ENCODE measurements at places on chromosomes 1 and 21.

DNA sequence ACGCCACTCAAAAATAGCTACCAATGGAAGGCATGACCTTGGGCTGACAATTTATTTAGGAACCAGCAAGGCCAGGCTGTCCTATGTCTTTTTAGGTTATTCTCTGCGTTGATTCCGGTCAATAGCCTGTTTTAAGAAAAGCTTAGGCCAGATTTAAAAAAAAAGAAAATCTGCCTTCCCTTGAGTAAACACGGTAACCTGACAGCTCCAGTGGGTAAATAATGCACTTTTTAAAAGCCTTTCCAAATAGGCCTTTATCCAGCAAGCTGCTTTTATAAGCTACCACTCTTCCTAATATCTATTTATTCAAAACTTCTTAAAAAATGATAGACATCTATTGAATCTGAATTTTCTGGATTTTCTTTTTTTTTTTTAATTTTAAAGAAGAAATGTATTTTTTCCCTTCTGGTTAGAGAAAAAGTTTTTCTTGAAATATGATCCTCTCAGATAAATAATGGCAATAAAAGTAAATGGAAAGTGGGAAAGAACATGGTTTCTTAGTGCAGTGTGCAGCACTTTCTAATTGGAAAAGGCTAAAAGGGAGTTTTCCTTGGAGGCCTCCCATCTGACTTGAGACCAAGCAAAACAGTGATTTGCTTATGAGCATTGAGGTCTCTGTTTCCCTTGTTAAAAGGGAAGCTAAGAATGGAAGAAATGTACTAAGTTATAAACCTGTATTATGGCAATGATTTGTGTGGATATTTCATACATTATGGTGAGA lies 281.0 kb upstream of the RUNX1 start:
- DNase-seq, result no peak

DNA sequence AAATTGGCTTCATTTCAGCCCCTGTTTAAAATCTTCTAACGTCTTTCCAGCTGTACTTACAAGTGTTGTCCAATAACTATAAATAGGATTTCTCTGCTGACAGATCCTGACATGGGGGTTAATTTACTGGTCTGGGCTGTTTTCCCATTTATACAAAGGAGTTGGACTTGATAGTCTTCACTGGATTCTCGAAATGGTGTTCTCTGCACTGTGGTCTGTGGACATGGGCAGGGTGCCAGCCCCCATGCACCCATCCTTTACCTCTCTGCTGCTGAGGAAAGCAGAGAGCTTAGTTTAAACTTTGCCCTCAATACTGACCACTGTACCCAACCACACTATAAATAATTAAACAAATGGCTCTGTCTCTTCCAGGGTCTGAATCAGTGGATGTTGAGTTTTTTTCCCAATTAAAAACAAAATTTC lies 5.2 kb downstream of the DIO1 start:
- no peak for DNase-seq

- DNase-seq, result no peak
These were observed 63.9 kb downstream of the USP25 start for GRCh38 chr21:15793550-15794235.

DNA sequence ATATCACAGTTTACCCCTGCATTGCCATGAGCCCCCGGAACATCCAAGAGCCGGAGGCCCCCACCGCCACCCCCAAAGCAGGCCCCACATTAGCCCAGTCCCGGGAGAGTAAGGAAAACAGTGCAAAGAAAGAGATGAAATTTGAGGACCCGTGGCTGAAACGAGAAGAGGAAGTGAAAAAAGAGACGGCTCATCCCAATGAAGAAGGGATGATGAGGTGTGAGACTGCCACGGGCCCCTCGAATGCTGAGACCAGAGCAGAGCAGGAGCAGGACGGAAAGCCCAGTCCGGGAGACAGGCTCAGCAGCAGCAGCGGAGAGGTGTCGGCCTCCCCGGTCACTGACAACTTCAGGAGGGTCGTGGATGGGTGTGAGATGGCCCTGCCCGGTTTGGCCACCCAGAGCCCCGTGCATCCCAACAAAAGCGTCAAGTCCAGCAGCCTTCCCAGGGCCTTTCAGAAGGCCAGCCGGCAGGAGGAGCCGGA lies 532.4 kb downstream of the KIF26B start:
- DNase-seq, result no peak

GRCh38 chr1:229599218-229599954 lies 26.5 kb downstream of the TAF5L start:
- no peak for DNase-seq

DNA sequence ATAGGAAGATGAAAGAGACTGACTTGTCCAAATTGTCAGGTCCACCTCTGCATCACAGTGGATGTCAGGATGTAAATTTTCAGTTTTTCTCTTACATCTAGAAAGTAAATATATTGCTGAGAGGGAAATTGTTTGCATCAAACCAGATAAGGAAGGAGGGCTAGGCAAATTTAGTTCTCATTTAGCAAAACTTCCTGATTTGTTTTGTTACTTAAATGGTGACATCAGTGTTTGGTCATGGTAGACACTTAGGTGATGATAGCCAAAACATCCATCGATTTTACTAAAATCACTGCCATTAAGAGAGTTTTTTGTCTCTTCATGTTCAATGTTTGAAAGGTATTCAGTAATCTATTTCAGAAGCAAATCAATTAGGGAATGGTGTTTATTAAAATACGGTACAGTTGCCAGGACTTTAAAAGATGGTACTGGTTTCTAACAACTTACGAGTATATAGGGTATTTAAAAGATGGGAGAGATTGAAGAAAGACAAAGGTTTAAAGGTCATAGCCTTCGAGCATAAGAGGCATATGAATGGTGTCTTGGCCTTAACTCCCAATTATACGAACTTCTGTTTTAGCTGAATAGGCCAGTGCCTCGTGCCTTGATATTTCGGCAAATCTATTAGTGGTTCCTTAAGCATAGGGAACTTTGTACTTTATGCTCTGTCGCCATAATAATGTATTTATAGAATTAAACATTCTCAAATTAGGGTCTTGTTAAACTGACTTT lies 3.0 kb downstream of the IER5 start:
- DNase-seq, result no peak

GRCh38 chr1:216793303-216793702 lies 70.1 kb upstream of the ESRRG start:
- no peak for DNase-seq

DNA sequence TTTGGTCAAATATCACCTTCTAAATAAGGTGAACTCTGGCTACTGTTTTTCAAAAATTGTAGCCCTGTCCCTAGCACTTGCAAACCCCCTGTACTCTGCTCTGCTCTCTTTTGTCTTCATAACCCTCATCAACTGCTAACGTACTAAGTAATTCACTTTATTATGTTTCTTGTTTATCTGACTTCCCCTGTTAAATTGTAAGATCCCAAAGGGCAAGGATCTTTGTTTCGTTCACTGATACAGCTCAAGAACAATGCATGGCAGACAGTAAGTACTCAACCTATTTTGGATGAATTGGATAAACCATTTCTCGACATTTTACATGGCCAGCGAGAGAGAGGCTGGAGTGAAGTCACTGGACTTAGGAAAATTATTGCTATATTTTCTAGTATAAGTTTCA lies 46.9 kb downstream of the ATP5PF start:
- DNase-seq, result no peak

GRCh38 chr1:57003398-57004139 lies 37.8 kb upstream of the C8B start:
- DNase-seq, result no peak

- no peak for DNase-seq
These were observed 257.5 kb downstream of the KIF26B start for GRCh38 chr1:245412306-245412705.

- no peak for DNase-seq
These were observed 4.5 kb downstream of the ADPRS start for GRCh38 chr1:36093226-36093625.

- DNase-seq, result no peak
These were observed 27.8 kb upstream of the CTTNBP2NL start for GRCh38 chr1:112368198-112368597.

GRCh38 chr1:155255243-155256007 lies at the start of gene ENTREP3:
Gene ENTREP3 (minus strand): TSS chr1:155255483. CDS start chr1:155254877, 606 bp downstream.
- DNase-seq, result no peak

DNA sequence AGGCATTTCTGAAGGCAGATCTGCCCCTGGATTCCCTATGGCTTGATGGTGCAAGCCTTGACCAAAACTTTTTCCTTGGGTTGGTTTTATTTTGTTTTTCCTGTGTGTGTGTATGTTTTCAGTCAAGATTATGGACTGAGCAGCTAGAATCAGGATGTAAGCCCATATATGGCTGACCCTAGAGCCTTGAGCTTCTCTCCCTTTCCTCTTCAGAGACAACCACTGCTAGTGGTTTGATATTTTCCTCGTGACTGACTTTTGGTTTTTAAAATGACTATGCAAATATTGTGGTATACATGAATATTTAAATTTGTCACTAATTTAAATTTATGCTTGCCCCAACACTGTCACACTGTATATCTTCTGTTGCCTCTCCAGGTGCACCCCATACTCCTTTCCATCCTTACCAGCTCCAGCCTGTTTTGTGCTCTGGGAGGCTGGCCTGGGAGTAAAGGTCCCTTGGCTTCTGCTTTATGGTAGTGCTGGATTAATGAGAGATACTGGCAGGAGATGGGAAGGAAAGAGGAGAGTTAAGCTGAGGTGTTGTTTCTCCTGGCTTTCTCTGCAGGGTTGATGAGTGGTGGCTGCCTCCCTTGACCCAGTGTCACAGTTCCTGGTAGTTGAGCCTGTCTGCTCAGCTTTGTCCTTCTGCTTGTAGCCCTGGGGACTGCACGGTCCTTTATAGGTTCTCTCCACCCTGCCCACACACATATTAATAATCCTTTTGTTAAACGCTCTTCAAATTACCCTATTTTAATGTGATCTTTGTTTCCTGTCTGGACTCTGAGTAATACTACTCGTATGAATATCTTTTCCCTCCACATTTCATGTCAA lies 44.4 kb downstream of the RWDD3 start:
- no peak for DNase-seq

- DNase-seq, result no peak
These were observed 19.5 kb downstream of the DIO1 start for GRCh38 chr1:53913352-53914033.

DNA sequence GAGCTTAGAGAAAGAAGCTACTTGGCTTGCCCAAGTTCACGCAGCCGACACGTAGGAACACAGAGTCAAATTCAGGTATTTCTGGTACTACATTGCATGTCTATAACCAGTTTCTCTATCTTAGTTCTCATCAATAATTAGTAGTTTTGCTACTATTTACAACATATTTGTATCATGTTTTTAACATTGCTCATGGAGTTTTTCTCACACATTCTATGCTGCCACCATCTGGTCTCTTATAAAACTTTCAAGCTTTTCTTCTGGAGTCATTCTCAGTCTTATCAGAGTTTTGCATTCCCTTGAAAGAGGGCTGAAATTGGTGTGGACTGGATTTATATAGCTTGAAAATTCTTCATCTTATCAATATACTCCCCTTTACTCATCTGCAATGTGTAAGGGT lies 118.8 kb upstream of the PALMD start:
- DNase-seq, result no peak

- DNase-seq, result peak; percentile 23
These were observed 89.0 kb upstream of the SERTAD4 start for GRCh38 chr1:210143465-210144062.

DNA sequence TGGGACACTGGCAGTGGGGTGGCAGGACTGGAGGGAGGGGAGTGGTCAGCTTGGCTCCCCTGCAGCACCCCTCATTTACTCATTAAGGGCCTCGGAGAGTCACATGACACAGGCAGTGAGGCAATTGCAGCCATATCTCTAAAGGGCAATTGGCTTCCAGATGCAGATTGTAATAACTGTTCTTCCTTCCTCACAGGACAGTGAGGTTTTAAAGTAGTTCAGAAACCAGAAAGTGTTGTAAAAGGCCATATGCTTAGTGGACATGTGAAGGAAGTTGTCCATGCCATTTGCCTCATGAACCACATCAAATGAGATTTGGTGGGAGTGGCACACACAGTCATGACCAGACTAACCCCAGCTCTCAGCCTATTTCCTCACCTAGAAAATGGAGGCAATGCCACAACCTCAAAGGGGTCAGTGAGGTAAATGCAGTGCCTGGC lies 11.1 kb downstream of the MTX1 start:
- no peak for DNase-seq

DNA sequence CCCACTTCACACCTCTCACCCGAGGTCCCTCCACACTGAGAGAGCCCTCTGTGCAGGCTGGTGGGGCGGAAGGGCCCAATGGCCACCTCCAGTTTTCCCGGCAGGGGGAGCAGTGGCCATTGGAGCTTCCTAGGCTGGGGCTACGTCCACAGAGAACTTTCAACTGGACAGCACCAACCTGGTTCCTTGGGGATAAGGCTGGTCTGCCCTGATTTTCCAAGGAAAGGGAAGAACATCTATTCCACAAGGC lies 20.3 kb upstream of the LAPTM5 start:
- DNase-seq, result no peak

GRCh38 chr1:26239936-26240335 lies 5.9 kb downstream of the CEP85 start:
- no peak for DNase-seq

DNA sequence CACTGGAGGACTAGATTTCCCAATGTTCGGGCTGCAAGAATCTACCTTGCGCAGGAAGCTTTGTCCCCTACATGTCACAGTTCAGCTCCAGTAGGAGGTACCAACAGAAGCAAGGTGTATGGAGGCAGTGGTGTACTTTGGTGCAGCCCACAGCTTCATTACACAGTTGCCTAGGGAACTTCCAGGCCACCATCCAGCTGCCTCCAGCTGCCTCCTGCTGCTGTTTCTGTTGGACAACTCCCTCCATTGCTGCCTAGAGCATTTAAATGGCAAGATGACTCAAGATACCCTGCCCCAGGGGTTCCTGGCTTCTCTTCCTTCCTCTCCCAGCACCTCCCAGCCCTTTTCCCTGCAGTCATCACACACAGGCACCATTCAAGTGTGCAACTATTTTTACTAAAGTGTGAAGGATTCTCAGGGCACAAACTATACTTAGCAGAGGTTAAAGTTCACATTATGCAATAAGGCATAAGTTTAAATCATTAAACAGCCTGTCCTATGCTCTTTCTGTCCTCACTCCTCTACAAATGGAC lies 39.0 kb upstream of the ATP1A1 start:
- DNase-seq, result no peak

- DNase-seq, result no peak
These were observed 85.7 kb downstream of the BRINP2 start for GRCh38 chr1:177256153-177257075.

DNA sequence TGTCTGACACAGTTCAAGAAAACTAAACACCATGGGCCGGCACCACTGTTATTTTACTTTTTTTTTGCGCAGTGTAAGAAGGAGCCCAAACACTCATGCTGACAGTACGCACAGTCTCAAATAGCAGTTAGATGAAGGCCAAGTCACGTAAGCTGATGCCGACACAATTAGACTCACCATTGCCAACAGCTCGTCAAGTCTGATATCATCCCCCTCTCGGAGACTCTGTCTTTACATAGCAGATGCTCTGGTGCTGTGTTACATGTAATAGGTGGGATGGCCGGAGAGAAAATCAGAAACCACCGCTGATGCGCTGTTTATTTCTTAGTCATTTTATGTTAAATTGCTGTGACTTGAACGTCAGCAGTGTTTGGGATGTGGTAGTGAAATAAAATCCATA lies 49.3 kb downstream of the TGFB2 start:
- DNase-seq, result no peak
